Fibroblast of the aortic adventitia (primary cell): ENCODE measurements at places on chromosomes 1 and 21. TPM values are rescaled to one million over a fixed set of nuclear protein-coding genes. Genes with fewer than 3 reads are reported as not detected.

The DMBX1 gene
- total RNA-seq = not detected in 2 replicates

GRCh38 chr1:27374362-27375086 lies at the start of gene FCN3:
Gene FCN3 (minus strand): TSS chr1:27374824. CDS start chr1:27374818, 6 bp downstream.
- DNase-seq = no peak

The NR5A2 gene
- 0.25 and 11.5 TPM in 2 replicates for total RNA-seq

The ERO1B gene
- 1.4 and 1.5 TPM in 2 replicates for total RNA-seq

The HTR1D gene
- not detected in 2 replicates for total RNA-seq

The SPAG17 gene
- total RNA-seq = 0.09 TPM in 1 of 2 replicates, not detected in the other

GRCh38 chr1:190104961-190105360 lies 372.7 kb downstream of the BRINP3 start:
- no peak for DNase-seq
